ENCODE measurements at places on chromosomes 3 and 15.

GRCh38 chr3:193894121-193894863, 241.7 kb upstream of the HES1 start:
- no peak for DNase-seq

DNA sequence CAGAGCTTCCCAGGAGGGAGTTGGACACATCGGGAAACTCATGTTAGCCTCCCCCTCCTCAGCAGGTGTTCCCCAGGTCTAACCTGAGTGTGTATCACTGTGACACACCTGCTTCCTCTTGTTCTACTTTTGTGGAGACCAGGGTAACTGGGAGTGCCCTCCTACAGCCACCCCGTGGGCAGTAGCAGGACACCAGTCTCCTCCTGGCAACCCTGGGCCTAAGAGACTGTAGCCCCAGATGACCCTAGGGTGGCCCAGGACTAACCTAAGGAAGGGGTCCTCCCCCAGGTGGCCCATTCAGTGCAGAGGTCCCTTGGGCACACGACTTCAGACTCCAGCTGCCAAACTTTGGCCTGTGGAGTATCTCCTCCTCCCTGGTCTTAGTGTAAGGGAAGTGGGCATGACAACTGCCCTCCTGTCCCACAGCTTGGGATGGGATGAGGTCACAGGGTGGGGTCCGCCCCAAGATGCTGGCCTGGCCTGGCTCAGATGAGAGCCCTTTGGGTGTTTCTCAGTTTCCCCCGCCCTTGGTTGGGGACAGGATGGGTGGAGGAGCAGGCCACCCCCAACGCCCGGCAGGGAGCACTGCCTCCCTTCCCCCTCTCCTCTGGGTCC, 4.8 kb downstream of the CSK start:
- DNase-seq: peak; percentile 80

DNA sequence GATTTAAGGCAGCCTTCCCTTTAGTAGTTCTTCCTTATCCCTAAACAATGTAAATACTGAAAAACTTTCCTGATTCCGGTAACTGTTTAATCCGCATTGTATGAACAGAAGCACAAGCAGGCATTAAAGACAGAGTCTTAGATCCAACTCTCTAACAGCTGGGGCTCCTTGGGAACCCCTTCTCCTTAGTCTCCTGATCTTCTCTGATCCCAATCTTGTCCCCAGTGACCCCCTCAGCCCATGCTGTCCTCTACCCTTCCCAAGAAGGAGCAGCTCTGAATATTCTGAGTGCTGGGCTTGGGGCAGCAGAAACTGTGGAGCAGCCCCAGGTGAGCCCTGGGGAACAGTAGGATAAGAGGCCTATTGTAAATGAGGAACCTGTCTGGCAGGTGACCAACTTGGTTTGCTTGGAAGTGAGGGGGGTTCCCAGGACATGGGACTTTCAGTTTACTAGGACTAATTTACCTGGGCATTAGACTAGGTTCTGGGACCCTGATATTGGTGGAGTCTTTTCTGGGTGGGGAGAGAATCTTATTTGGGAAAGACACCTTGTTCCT, 13.0 kb upstream of the SLC30A4 start:
- no peak for DNase-seq

DNA sequence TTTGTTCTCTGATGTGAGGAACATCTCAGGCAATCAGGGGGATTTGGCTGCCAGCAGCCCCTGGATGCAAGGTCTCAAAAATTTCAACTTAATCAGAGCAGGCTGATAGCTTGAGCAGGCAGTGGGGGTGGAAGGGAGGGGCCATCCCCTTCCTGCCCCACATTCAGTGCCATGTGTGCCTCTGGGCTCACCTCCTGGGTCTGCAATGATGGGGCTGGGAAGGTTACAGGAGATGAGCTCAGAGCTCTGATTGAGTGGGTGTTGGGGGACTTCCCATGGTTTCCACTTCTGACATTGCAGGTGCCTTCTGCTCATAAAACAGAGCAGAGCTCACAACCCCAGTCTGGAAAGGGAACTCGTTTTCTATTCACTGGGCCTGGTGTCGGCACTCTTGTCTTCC, 37.0 kb downstream of the PARP16 start:
- no peak for DNase-seq

GRCh38 chr15:57532731-57533447, 58.8 kb upstream of the MYZAP start:
- no peak for DNase-seq

DNA sequence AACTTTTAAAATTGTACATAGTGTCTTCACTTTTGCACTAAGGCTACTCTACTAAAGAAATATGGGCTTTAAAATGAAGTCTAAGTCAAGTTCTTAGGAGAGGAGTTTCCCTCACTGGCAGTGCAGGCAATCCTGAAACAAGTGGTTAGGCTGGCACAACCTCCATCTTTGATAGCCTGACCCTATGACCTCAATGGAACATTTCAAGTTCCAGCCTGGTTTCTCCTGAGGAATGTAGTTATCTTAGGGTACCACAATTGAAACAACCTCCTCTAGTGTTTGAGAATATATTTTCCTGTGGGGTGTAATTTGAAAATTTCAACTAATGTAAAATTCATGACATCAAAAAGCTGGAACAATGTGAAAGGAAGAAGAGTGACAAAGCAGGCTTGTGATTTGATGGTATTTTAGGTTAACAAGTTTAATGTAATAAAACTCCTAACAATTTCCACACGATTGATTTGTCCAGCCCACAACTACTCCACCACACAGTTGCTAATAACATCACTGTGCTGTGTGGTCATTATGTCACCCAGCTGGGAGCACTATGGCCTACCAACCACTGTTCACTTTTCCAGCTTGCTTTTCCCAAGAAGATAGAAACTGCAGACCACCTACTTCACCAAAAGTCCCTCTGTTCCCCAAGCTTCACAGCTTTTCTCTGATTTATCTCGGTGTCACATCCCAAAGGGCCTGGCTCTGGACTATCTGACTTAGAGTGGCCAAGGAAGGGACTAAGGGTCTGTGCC, 1.8 kb downstream of the WWTR1 start:
- DNase-seq: no peak

GRCh38 chr3:164132878-164133277, 945.4 kb downstream of the SI start:
- DNase-seq: no peak

DNA sequence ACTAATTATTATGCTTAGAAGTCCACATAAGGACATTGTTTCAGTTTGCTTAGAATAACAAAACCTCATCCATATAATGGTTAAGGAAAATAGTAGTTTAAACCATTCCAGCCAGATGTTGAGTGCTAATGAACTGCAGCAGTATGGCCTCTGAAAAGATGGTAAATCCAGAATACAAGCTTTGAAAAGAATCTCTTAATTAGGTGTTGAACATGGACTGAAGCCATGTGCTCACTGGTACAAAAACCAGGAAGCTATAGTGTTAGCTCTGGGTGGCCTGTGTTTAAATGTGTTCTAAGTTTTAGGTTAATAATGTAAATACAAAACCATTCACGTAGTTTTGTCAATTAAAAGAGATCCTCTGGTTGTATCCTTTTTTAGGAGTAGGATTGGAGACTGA, 78.2 kb downstream of the GALK2 start:
- DNase-seq: no peak

DNA sequence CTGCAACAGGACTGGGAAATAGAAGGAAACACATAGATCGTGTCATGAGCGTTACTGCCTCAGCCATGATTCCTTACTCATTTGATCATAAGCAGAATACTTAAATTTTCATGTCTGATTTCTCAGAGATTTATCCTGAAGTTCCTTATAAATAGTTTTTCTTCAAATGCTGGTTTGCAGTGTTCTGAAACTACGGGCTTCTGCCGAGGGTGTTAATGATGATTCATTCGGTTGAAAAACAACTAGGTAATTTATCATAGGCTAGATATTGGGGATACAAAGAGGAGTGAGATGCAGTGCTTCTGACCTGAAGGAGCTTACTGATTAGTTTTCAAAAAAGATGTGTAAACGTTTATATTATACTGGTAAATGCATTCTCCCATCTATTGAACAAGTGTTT, 428.9 kb downstream of the NLGN1 start:
- no peak for DNase-seq

DNA sequence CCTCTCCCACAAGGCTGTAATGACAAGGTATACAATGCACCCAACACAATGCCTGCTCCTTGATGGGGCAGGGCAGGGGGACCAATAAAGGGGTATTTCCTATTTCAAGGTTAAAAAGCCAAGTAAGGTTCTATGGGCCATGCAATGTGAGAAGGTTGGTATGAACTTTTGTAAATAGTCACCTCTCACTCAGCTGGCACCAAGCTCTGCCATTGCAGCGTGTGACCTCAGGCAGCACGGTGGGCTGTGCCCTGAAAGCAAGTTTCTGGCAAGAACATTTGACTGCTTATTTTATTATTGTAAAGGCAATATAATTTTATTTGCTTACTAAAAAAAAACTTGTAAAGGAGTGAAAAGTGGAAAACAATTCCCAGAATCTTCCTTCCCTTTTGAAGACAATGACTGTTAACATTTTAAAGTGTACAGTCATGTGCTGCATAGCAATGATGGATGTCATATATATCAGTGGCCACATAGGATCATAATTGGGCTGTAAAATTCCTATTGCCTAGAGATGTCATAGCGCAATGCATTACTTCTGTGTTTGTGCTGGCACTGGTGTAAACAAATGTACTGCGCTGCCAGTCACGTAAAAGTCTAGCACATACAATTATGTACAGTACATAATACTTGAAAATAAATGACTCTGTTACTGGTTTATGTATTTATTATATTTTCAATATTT, 167.3 kb upstream of the RORA start:
- no peak for DNase-seq

DNA sequence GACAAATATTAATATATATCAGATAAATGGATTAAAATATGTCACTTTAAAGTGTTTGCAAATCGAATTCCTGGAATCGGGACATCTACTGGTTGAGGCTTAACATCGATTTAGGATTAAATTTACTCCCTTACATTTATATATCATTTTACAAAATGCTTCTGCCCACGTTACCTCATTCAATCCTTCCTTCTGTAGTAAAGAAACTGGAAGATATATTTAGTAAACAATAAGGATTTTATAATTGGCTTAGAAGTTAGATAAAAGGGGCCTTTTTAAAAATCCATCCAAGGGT, 1.3 kb downstream of the CLPX start:
- DNase-seq: no peak

DNA sequence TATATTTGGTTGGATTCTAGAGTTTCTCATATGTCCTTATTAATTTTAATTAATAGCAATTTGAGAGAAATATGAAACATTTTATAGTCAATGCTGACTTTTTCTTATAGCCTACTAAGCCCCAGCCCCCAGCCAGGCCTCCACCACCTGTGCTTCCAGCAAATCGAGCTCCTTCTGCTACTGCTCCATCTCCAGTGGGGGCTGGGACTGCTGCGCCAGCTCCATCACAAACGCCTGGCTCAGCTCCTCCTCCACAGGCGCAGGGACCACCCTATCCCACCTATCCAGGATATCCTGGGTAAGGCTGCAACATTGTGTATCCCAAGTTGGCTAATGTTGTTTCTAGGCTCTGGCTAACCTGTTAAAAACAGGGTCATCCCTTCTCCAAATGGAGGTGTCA, 66.7 kb downstream of the PDCD6IP start:
- no peak for DNase-seq

- DNase-seq: no peak
Measured at GRCh38 chr3:127979473-127979872, 64.4 kb downstream of the KBTBD12 start.
